ENCODE measurements at places on chromosomes 5 and 9. TPM values are rescaled to one million over a fixed set of nuclear protein-coding genes. Genes with fewer than 3 reads are reported as not detected.
A peak's percentile ranks its signal among the peaks of the same experiment; 100 is the strongest.

BTNL3 gene
- not detected for total RNA-seq

CDC20B gene
- total RNA-seq = not detected

FBXL17 gene
- total RNA-seq = 49.4 TPM

PCDHGA2 gene
- 7.8 TPM for total RNA-seq

ADAMTS2 gene
- total RNA-seq = 4.6 TPM

GRCh38 chr5:133818031-133818431 lies 150.4 kb downstream of the C5orf15 start:
- peak; percentile 56 for DNase-seq

GRCh38 chr5:58924306-58924705 lies 341.4 kb downstream of the RAB3C start:
- no peak for DNase-seq

- DNase-seq = no peak
Observed at GRCh38 chr9:124264823-124265233, 7.1 kb downstream of the NEK6 start.

DNA sequence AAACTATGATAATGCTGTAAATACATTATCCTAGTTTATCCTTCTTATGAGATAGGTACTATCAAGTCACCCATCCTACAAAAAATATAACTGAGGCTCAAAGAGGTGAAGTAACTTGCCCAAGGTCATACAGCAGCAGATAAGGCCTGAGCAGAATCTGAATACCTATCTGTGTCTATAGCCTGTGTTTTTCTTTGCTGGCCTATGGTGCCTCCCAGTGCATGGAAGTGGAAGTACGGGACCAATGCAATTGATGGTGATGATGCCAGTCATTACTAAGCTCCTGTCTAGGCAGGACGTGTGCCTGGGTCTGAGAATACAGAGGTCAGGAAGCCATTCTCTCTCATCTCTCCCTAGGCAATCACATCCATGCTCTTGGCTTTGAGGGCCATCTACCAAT lies 67.8 kb downstream of the FAT2 start:
- DNase-seq = no peak

- no peak for DNase-seq
Observed at GRCh38 chr9:98230304-98230703, 25.1 kb downstream of the TBC1D2 start.

GRCh38 chr9:19233344-19233743 lies 2.9 kb downstream of the DENND4C start:
- DNase-seq = no peak

- DNase-seq = peak; percentile 76
Observed at GRCh38 chr5:67047160-67047559, 149.4 kb downstream of the CD180 start.

DNA sequence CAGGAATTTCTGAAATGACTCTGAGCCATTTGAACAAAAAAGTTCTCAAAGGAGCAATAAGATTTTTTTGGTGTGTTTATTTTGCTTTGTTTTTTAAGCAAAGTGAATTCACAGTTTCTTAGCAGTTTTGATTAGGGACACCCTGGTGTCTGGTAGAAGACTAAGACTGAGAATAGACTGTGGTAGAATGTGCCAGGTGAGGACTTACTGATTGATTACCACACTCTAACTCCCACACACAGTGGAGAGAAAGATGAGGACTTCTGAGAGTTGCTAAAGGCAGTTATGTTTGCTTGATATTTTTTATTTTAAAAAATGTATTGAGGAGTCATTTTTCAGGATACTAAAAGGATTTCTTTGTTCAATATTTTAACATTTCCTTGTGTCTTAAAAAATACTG lies 175.1 kb downstream of the CD180 start:
- no peak for DNase-seq

DNA sequence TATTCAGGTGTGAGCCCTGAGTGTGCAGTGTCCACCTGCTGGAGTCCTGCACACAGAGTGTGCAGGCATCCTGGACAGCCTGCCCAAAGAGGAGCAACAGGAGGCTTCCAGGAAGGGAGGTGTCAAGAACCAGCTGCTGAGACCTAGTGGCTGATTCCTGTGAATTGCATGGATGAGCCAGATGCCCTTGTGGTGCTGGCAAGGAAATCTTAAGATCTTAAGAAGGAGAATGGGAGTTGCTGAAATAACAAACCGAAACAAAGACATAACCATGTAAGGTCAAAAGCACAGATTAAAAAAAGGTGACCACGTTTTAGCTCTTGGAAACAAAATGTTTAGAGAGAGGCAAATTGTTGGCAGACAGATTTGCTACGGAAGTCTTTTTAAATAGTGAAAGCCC lies 29.3 kb upstream of the RPS23 start:
- DNase-seq = no peak
